Renal cortical epithelial cell (primary cell): ENCODE measurements at places on chromosomes 6 and 20. TPM values are rescaled to one million over a fixed set of nuclear protein-coding genes. Genes with fewer than 3 reads are reported as not detected.

The ENPP5 gene
- total RNA-seq, result 9.3 and 11.1 TPM in 2 replicates

The WFDC12 gene
- not detected in 2 replicates for total RNA-seq

The HEY2 gene
- not detected in 2 replicates for total RNA-seq

The THBS2 gene
- total RNA-seq, result 6.5 and 23.6 TPM in 2 replicates

The RSPO3 gene
- total RNA-seq, result 0.17 and 0.55 TPM in 2 replicates

The EEF1A2 gene
- total RNA-seq, result 4.5 and 29.3 TPM in 2 replicates

The UBR2 gene
- 21.4 and 37.9 TPM in 2 replicates for total RNA-seq

The LY6G6D gene
- total RNA-seq, result not detected in 2 replicates

The ABHD16B gene
- not detected in 2 replicates for total RNA-seq

The CGA gene
- not detected in 2 replicates for total RNA-seq

The DOP1A gene
- 9.4 and 53.0 TPM in 2 replicates for total RNA-seq

The CALHM5 gene
- 0.17 and 0.40 TPM in 2 replicates for total RNA-seq

The TMEM200A gene
- total RNA-seq, result 3.7 and 5.6 TPM in 2 replicates

The SPATA25 gene
- total RNA-seq, result 0.85 and 1.0 TPM in 2 replicates

The ZNF831 gene
- not detected in 2 replicates for total RNA-seq

DNA sequence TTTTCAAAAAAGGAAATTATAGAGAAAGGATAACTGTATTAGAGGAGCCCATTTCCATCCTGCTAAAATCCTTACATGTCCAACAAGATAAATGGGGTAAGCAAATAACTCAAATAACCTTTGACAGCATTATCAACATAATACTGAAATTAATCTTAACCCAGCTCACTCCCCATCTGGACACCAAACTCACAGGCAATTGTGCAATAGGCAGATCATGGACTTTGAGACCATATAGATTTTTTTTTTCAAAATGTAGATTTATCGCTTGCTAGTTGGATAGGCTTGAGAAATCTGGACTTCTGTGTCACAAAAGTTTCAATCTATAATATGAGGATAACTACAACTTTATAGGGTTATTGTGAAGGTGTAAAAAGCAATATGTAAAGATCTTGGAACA, 134.4 kb upstream of the ASCC3 start:
- no peak for DNase-seq

- DNase-seq, result no peak
These were observed 15.1 kb downstream of the SYNGAP1 start for GRCh38 chr6:33434961-33435360.

DNA sequence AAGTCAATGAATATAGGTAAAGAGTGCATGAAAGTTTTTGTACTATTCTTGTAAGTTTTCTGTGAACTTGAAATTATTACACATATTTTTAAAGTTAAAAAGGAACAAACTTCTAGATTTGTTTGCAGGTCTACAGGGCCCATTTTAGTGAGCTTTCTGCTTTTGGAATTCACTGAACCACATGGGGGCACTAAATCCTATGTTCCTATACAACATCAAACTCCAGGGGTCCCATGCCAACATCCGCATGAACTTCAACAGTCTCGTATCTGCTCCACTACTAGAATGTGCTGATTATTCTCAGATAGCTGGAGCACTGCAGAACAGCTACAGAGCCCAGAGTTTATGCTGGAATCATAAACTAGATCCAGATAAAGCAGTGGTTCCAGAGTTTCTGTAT, 347.9 kb upstream of the SPTLC3 start:
- DNase-seq, result peak; percentile 6

DNA sequence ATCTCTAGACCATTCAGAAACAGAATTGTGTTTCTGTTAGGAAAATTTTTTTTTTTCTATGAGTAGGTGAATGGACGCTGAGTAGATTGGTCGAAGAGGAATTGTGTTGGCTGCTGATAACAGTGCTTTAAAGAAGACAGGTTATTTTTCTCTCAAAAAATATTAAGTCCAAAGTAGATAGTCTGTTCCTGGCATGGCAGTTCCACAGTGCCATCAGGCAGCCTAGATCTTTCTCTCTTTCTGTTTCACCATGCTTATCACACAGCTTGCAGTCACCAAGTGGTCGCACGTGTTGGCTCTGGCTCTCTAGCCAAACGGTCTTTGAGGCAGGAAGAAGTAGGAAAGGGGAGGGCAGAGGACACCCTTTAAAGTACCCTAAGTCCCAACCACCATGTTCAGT, 22.4 kb upstream of the SERINC3 start:
- DNase-seq, result no peak

GRCh38 chr6:43095939-43096338, 19.8 kb downstream of the PTK7 start:
- no peak for DNase-seq

GRCh38 chr20:59939879-59940128, 301 bp downstream of the PPP1R3D start:
- no peak for DNase-seq

- no peak for DNase-seq
These were observed 7.4 kb downstream of the TMEM14C start for GRCh38 chr6:10730254-10730653.

GRCh38 chr6:3977875-3978711, 100.8 kb downstream of the FAM217A start:
- peak; percentile 39 for DNase-seq

- no peak for DNase-seq
These were observed 51.2 kb upstream of the AKIRIN2 start for GRCh38 chr6:87753131-87753685.

DNA sequence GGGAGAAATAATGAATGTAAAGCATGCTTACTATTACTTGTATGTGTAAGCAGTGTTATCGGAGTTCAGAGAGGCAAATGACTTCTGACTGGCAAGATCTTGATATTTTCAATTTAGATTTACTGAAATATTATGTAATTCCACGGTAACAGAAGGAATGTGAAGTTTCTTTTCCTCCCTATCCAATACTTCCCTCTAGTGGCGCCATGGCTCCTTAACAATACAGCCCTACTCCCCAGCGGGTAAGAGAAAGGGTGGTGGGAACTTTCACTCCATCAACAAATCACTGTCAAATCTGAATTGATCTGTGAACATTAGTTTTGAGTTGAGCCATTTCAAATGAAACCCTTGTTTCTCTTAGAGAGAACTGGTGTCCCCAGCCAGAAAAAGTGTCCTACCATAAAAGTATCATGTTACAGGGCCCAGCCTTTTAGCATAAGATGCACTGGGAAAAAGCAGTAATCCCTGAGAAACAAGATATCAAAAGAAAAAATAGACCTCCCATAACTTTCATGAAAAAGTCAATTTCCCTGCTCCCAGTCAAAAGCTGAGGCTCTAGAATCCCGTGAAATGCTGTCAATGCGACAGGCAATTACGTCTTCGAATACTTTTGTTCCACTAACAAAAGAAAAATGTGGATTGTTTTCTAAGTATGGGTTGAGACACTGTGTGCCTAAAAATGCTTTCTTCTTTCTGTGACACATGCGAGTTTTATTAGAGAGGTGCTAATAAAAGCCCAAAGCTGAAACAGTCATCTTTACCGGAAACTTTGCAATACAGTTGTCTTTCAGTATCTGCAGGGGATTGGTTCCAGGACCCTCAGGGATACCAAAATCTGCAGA, 12.9 kb downstream of the COX7A2 start:
- peak; percentile 56 for DNase-seq

GRCh38 chr6:104589940-104590339, 269.8 kb downstream of the HACE1 start:
- peak; percentile 26 for DNase-seq

GRCh38 chr6:134678436-134678889, 271.4 kb downstream of the ALDH8A1 start:
- DNase-seq, result peak; percentile 92

GRCh38 chr6:169157197-169158148, 96.2 kb downstream of the THBS2 start:
- DNase-seq, result no peak

DNA sequence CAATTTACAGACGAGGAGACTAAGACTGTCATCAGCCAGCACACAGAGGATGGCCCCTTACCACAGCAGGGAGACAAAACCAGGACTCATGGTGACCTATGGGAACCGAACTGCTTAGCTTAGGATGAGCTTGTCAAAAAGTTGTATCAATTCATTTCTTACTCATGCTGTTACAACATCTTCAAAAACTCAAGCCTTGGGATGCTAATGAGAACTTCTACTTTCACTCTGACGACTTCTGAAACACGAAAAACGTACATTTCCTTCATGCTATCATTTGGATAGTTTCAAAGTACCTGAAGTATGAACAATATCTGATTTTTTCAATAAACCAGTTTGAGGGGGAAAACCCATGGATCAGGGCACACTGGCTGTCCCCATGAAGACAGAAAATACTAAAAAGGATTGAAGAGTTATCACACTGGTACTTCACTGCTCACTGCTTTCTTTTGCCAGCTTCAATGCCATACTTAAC, 31.9 kb downstream of the HIVEP2 start:
- no peak for DNase-seq

GRCh38 chr20:4507288-4507719, 214.4 kb upstream of the PRND start:
- DNase-seq, result peak; percentile 95

DNA sequence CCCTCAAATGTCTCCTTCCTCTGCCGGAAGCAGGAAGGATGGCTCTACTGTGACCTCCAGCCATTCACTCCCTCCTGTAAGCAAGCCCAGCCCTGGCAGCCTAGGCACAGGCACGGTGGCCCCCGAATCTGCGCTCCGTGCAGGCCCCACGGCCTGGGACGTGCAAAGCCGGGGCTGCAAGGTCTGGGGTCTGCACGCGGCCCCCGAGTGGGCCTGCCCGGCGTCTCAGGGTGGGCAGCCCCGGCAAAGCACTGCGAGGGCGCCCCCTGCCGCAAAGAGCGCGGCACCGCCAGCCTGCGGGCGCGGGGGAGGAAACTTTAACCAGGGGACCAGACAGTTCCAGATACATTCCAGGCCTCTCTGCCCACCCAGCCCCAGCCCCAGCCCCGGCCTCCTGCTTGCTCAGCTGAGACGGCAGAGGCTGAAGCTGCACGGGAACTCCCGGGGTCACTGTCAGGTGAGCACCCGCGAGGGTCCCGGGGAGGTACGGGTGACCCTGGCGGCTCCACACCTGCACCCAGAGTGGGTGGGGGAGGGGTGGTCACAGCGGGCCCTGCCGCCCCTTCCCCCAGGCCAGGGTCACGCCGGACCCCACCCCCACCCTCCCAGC, 98.8 kb downstream of the ASXL1 start:
- DNase-seq, result peak; percentile 60

DNA sequence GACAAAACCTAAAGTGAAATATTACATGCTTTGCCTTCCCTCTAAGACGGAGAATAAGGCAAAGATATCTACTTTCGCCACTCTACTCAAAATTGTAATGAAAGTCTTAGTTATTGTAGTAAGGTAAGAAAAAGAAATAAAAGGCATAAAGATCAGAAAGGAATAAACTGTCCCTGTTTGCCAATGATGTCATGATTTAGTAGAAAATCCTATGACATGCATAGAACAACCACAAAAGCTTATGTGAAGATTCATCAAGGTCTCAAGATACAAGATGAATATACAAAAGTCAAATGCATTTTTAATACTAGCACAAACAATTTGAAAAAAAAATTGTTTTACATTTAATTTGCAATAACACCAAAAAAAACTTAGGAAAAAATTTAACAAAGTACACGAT, 64.0 kb upstream of the FOXQ1 start:
- DNase-seq, result no peak

DNA sequence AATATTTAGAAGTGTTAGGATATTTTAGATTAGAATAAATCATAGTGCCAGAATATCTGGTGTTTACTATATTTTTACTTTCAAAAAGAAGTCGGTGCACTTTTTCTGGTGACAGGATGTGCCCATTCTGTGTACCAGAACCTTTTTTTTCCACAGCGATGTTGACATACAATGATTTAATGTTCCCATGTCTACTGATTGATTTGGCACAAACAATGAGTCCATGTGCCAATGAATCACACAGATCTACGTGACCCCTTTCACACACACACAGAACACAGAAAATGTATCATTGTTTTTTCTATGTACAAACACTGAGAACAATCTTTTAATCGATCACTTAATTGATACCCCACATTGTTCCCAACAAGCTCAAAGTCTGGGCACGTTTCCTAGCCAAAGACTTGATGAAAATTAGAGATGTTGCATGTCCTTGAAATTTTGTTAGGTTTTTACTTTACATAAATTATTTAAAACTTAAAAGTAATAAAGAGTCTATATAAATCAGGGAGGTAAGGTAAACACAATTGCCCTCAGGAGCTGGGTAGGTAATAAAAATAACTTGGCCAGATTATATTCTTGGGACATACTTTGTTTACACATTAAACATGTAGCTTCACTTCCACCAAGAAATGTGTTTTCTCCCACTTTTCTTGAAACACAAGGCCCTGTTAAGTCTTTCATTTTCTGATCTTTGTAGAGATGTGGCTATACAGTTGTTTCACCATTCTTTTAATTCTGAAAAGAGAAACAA, 36.4 kb upstream of the SOX4 start:
- DNase-seq, result peak; percentile 84

GRCh38 chr6:132058975-132059374, 107.8 kb upstream of the CCN2 start:
- DNase-seq, result no peak

DNA sequence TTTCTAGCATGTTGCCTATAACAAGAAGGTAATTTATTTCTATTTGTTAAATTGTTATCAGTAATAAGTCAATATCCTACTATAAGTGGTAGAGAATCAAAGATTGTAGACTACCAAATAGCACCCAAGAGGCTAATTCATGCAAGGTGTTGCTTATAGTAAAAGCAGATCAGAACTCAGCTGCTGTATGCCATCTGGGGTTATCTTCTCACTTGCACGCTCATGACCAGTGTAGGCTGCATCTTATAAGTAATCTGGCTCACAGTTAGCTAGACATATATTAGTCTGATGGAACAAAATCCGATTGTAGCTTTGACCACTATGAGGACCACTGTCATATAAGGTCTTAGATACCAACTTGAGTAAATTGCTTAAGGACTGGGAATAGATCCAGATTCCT, 17.0 kb downstream of the TOP1 start:
- DNase-seq, result no peak
